ENCODE measurements at places on chromosomes 2 and 18.

- no peak for DNase-seq
Observed at GRCh38 chr2:177225965-177226360, 13.4 kb downstream of the HNRNPA3 start.

DNA sequence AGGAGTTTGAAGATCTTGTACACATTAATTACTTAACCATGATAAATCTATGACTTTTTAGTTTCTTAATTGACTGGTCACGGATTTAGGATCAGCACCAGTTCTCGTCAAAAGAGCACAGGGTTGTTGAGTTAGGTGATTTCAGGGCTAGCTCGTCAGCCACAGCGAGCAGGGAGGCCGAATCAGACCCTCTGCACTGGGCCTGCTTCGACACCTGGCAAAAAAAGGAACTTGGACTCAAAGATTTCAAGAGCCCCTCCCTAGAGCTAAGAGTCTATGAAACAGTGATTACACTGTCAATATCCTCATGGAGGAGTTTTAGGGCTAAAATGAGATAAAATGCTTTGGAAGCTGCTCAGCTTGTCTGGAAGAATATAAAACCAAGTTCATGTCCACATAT, 4.6 kb upstream of the SERTAD2 start:
- no peak for DNase-seq

DNA sequence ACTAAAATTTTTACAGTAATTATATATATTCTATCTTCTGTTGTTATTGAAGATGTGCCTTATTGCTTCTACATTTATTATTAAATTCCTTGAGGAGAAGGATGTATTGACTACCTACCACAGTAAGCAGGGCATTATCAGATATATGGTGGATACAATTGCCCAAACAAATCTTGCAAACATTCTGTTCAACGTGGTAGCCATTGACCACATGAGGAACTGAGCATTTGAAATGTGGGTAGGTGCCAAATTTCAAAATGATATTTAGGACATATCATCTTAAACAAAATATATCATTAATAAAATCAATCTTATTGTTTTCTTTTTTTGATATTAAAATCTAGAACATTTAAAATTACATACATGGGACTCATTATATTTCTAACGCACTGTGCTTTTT, 11.1 kb downstream of the SCN3A start:
- DNase-seq = no peak

GRCh38 chr2:142270291-142270690, 139.5 kb upstream of the LRP1B start:
- no peak for DNase-seq

DNA sequence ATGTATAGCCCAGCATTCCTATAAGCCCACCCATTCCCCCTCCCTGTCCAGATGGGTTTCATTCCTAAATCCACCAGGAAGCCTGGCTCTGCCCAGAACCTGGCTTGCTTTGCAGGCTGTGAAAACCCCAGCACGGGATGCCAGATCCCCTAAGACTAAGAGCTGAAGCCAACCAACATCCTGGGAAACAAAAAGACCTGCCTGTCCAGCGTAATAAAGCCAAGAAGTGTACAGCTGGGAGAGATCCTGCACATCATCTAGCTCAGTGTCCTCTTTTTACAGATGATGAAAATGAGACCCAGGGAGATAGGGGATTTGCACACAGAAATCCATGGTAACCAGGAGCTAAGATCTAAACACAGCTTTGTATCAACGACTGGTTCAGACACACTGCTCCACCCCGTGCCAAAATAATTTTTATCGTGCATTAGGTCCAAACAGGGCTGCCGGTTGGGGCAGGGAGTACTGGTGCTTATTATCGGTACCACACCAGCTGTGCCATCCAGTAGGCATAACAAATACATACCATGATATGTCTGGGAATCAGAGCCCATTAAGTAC, 2.9 kb downstream of the RND3 start:
- DNase-seq = no peak

- DNase-seq = no peak
Observed at GRCh38 chr2:39447266-39448168, 10.4 kb upstream of the MAP4K3 start.

GRCh38 chr18:8659609-8660242, 45.6 kb upstream of the MTCL1 start:
- no peak for DNase-seq

DNA sequence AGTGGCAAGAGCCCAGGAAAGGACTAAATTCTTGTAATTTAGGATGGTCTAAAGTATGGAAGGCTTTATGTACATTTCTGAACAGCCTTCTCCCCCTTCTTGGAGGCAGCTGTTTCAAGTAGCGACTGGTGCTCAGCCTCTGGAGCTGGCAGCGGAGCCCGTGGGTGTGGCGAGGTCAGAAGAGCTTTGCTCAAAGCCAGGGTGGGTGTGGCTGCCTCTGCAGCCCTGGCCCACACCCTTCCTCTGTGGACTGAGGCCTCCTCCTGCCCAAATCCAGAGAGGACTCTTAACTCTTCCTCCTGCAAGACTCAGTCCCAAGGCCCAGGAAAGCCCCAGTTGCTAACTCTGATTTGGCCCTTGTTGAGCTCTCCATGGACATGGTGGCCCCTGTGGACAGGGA, 202.1 kb upstream of the REV1 start:
- DNase-seq = no peak

- no peak for DNase-seq
Observed at GRCh38 chr2:111930875-111931274, 32.5 kb downstream of the MERTK start.

DNA sequence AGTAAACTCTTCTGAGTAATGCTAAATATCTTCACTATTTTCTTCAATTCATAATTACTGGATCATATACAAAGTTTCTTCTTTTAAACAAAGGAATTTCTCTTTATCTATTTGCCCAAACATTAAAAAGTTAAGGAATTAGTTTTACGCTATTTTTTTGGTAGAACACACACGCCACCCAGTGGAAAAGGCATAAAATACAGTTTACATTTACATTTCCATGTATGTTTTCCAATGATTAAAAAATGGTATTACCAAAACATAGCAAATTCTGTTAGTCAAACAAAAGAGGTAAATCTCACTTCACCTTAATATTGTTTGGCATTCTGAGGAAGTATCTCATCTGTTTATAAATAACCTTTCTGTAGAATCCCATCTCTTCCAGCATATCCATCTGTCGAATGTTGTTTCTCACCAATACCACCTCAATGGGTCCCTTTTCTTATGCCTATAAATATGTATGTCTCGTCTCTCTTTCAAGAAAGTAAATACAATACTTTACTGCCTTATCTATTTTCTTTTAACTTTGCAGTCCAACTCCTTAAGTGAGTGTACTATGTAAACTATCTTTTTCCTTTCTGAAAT, 7.2 kb downstream of the BOLL start:
- no peak for DNase-seq

DNA sequence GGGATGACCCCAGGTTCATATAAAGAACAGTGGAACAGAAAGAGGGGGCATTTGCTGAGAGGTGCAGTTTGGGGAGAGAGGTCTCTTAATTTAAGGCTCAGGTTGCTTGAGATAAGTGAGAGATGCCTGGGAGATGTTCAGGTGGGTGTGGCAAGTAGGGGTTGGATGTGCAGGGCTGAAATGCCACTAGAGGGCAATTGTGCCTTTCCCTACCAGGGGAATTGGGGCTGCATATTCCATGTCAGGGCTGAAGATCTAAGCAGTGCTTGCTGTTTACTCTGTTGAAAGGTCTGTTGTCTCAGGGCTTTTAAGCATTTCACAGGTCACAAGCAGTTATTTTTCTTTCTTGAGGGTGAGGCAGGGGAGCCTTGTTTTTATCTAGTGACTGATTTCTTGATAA, 7.8 kb downstream of the CCDC85A start:
- no peak for DNase-seq

GRCh38 chr2:138724327-138724726, 55.9 kb downstream of the NXPH2 start:
- no peak for DNase-seq

- DNase-seq = no peak
Observed at GRCh38 chr18:34322365-34323289, 97.9 kb upstream of the NOL4 start.

DNA sequence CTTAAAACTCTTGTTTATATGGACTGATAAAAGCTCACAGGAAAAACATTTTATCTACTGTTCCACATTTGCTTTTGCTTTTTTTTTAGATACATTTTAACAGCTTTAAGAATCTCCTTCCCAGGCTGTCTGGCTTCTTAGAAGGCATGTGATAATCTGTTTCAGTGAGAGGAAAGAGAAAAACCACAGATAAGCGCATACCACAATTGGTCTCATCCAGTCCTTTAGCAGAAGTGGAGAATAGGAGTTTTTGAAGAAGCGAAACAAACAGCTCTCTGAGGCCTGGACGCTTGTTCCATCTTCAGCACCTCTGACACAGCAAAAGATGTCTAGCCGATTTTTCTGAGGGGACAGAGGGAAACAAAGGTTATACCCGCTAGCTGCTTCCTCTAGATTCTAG, 37.6 kb downstream of the RMC1 start:
- DNase-seq = no peak

- no peak for DNase-seq
Observed at GRCh38 chr2:237097911-237098702, 12.4 kb downstream of the COPS8 start.

- DNase-seq = no peak
Observed at GRCh38 chr2:551621-552020, 125.6 kb downstream of the TMEM18 start.

GRCh38 chr2:60926741-60927552, 45.6 kb downstream of the REL start:
- DNase-seq = no peak

- no peak for DNase-seq
Observed at GRCh38 chr18:34661464-34662087, 48.5 kb upstream of the DTNA start.

GRCh38 chr2:153391131-153391530, 87.4 kb downstream of the RPRM start:
- DNase-seq = no peak

DNA sequence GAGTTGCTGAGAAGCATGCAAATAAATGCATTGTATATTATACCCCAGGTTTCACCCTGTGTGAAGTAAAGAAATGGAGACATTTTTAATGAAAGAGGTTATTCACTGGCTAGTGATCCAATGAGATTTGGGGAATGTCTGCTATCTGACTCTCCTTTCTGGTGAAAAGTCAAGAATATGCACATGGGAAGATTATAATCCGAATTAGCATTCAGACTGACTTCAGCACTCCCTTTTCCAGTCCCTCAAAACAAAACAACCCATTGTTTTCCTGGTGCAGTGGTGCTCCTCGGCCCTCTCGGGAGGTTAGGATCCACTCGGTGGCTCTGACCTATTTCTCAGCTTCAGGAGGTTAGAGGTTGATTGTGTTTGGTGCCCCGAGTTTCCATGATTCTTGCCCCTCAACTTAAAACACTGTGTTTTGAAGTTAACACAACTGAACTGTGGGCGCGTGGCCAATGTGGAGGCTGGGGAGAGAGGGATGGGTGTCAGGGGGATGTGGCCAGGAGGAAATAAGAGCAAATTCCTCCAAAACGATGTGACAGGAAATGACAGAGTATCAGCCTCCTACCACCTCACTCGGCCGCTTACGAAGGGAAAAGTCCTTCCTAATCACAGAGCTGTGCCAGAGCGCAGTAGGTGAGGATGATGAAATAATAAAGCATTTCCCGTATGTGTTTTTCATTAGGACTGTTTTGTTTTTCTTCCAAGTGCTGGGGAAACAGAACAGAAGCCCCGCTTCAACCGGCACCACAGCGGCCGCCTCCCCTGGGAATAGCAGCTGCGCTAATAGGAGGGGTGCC, 440.1 kb downstream of the MTX2 start:
- no peak for DNase-seq

DNA sequence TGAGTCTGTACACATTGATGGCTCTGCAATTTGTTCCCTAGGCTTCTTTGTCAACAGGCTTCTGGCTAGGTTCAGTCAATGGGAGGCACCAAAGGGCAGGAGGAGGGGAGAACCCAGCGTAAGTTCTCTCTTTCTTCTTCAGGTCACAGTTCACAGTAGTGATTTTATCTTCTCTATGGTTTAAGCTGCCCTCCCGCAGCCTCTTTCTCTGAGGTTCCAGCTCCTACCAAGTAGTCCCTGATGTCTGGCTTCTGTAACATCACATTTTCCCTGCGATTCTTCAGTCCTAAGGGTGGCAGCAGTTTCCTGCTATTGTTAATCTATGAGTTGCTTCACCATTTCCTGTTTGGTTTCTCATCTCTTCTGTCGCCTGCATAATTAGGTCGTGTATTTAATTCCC, 107.4 kb downstream of the CPO start:
- no peak for DNase-seq

DNA sequence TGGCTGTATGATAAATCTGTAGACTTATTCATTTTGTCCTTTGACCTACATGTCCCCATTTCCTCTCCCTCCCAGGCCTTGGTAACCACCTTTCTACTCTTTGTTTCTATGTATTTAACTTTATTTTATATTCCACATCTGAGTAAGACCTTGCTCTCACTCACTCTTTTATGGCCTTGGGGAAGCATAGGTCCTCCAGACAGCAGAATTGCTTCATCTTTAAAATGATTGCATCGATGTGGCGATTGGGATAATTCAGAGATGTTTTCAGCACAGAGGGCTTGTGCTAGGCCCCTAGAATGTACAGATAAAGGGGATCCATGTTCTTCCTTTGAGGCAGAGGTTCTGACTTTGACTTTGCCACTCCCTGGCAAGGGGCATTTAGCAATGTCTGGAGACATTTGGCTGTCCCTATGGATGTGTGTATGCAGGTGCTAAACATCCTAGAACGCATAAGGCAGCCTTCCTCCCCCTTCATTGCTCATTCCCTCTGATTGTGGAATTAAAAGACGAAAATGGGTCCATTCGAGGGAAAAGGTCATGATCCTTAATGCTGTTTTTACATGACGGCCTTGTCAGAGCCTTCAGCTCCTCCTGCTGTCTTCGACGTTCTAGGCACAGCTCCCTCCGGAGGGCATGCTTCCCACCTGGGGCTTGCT, 1.2 kb upstream of the GPR39 start:
- no peak for DNase-seq

GRCh38 chr18:79784071-79784913, 13.4 kb upstream of the KCNG2 start:
- no peak for DNase-seq

DNA sequence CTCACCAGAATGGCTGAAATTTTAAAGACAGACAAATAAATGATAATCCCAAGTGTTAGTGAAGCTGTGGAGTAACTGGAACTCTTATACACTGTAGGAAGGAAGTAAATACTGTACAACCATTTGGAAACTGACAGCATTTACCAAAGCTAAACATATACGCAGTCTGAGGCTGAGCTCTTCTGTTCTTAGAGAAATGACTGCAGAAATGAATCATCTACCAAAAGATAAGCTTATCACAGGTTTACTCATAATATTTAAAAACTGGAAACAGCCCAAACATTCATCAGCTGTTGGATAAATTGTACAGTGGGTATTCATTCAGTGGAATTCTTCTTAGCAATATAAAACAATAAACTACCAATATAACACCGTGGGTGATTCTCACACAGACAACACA, 218.2 kb upstream of the RAB12 start:
- DNase-seq = no peak
